ENCODE measurements at places on chromosomes 5 and 9.
A peak's percentile ranks its signal among the peaks of the same experiment; 100 is the strongest.

DNA sequence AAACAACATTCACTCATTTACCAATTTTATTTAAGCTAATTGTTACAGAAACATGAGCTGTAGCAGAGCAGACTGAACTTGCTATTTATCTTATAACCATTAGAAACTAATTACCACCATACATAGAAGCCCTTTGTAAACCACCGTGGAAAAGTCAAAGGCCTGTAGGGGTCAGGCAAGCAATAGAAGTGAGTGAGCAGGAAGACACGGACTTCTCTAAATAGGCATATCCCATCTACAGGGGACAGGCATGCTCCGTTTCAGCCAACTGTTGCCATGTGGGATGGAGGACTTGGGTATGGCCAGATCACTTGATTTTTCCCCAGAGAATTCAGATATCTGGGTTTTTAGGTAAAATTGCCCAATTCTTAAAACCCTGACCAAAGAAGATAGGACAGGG is 44.8 kb downstream of the PRRC1 start:
- DNase-seq: no peak

GRCh38 chr5:157085930-157086329 is 22.9 kb downstream of the HAVCR2 start:
- no peak for DNase-seq

DNA sequence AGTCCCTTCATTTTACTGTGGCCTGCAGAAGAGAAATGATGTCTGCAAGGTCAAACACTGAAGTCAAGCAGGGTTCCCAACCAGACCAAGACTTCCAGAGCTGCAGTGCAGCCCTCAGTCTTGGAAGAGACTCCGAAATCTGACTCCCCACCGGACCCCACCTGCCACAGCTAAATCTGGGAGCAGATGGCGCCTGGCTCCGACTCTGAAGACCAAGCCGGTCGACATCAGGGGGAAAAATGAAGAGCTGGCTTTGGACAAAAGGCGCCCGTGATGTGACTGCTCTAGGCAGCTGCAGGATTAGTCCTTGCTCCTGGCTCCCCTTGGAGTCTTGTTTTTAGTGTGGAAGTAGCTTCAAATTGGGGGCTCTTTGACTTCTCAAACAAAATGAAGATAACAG is 72.4 kb upstream of the ZNF622 start:
- no peak for DNase-seq

DNA sequence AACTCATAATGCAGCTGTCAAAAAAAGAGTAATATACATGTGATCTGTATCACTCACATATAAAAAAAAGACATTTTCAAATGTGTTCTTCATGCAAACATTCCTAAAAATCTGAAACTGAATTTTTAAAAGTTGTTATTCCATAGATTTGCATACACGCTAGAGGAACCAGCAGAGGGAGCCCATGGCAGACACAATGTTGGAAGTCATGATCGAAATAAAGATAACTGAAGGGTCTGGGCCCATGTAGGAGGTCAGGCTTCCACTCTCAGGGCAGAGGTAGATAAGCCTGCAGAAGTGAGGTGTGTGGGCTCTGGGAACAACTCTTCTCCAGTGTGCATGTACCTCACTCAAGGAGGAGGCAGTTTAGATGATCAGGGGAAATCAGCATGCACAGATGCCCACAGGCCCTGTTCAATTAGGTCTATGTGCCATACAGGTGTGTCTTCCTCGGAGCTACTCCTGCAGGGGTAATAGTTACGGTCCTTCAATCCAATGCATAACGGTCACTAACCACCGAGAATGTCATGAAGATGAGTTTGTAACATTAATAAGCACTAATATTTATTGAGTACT is 208.6 kb downstream of the EPB41L4A start:
- no peak for DNase-seq

GRCh38 chr5:16454686-16455085 is 10.9 kb downstream of the ZNF622 start:
- DNase-seq: no peak

DNA sequence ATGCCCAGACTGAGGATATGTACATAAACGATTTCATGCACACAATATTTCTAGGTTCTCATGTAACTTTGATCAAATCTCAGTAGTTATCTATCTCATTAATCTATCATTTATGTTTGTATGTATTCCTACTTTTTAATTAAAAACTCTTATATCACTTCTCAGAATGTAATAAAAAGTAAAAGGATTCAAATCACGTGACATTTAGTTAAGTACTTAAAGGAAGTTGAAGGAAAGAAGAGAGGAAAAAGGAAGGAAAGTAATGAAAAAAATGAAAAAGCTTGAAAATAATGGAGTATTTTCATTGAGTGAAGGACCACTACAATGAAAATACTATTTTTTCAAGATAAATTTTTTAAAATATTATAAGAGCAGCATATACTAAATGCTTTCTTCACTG is 535.3 kb downstream of the PRDM9 start:
- DNase-seq: no peak

GRCh38 chr9:91164724-91165520 is 196.8 kb downstream of the AUH start:
- peak; percentile 26 for DNase-seq

DNA sequence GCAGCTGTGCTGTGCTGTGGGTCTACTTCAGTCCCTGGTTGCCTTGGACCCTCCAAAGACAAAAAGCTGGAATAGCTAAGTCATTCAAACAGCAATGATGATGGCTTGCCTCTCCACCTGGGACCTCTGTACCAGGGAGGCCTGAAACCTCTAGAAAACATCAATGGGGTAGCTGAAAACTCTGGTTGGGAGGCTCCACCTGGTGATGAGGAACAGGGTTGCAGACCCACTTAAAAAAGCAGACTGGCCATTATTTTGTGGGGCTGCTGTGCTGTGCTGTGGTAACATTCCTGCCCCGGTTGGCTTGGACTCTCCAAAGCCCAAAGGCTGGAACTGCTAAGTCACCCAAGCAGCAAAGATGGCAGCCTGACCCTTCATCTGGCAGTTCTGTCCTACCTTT is 839.3 kb upstream of the ARRDC3 start:
- DNase-seq: no peak

DNA sequence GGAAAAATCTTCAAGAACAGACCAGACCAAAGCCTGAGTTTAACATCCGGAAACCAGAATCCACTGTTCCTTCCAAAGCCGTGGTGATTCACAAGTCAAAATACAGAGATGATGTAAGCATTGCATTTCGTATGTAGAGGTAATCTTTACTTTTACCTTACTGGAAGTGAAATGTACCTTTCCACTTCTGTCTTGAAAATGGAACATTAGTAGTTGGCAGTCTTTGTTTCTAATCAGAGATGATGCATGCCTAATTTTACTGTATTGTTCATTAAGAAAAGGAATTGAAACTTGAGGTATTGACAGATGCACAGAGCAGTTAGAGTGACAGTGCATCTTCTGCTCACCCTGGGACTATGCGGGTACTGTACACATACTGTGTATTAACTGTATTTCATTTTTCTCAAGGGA is 34.6 kb downstream of the HABP4 start:
- DNase-seq: no peak

DNA sequence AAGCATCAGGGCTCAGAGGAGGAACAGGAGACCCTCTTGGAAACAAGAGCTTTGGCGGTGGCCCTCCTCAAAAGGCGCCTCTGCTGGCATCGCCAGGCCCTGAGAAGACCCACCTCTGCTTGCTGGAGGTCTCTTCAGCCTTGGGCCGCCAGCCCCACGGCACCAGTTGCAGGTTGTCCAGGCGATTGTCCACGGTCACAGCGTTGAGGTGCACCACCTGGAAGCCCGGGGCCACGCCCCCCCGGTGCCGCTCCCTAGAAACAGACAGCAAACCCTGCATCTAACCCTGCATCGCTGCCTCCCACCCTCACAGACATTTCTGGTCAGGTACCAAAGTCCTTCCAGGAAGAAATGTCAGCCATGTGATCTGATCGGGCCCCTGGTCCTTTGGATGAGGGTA is 3.5 kb downstream of the ZMYND19 start:
- no peak for DNase-seq

- DNase-seq: no peak
Measured at GRCh38 chr9:87533271-87533670, 35.6 kb downstream of the DAPK1 start.

- DNase-seq: no peak
Measured at GRCh38 chr5:111584651-111585050, 72.3 kb upstream of the STARD4 start.

- DNase-seq: no peak
Measured at GRCh38 chr5:173051746-173052145, 4.4 kb upstream of the CREBRF start.

DNA sequence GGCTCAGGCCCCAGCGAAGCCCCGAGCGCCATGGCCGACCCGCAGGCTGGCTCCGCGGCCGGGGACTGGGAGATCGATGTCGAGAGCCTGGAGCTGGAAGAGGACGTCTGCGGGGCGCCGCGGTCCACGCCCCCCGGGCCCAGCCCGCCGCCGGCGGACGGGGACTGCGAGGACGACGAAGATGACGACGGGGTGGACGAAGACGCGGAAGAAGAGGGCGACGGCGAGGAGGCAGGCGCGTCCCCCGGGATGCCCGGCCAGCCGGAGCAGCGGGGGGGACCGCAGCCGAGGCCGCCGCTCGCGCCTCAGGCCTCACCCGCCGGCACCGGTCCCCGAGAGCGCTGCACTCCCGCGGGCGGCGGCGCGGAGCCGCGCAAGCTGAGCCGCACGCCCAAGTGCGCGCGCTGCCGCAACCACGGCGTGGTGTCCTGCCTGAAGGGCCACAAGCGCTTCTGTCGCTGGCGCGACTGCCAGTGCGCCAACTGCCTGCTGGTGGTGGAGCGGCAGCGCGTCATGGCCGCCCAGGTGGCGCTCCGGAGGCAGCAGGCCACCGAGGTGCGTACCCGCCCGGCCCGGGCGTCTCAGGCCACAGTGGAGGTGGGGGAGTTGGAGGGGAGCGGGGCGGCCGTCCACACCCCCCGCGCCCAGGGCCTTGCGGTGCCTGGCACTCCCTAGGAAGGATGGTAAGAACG is 1.6 kb downstream of the DMRT2 start:
- no peak for DNase-seq

DNA sequence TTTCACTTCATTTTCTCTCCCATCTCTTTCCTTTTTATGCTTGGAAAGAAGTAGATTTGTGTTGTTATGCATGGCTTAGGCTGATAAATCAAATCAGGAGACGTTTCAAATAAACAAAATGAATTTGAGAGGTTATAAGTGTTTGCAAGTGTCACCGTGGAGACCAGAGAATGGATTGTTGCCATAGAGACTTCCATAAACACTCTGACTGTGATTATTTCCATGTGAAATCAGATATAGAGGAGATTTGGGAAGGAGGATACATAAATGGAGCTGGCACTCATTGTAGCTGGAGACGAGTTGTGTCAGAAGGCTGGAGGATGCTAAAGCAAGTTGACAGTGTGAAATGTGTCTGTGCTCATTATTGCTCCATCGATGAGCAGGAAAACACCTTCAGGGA is 84.2 kb upstream of the PCSK1 start:
- DNase-seq: no peak

DNA sequence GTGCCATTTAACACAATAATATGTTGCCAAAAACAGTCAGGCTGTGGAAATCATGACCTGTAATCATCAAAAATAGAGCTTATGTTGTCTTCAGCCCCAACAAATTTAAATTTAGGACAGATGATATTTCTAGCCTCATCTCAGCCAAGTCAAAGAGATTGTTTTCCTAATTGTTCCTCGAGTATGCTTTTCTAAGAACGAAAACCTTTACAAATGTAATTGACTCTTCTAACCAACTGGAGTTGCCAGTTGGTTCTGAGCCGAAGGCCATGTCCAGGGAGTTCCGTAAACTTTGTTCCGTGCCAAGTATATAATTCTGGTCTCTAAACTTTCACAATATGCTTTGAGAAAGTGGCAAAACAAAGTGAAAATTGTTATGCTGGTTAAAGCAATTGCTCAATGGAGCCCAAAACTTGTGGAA is 160.8 kb downstream of the CEMIP2 start:
- no peak for DNase-seq

- no peak for DNase-seq
Measured at GRCh38 chr9:79362100-79363081, 209.4 kb upstream of the TLE4 start.

- no peak for DNase-seq
Measured at GRCh38 chr9:69673311-69673640, 1.1 kb upstream of the APBA1 start.

- no peak for DNase-seq
Measured at GRCh38 chr5:52497133-52497693, 290.5 kb upstream of the ITGA1 start.

GRCh38 chr9:34985311-34985899 is 4.1 kb upstream of the DNAJB5 start:
- no peak for DNase-seq

Measured in breast epithelium (tissue), 4 donors.